Right lung (tissue), 10 donors: ENCODE measurements at places on chromosomes 13 and 19. TPM values are rescaled to one million over a fixed set of nuclear protein-coding genes. Genes with fewer than 3 reads are reported as not detected.

- no peak for DNase-seq
Measured at GRCh38 chr13:110124201-110124940, 182.6 kb downstream of the COL4A1 start.

DNA sequence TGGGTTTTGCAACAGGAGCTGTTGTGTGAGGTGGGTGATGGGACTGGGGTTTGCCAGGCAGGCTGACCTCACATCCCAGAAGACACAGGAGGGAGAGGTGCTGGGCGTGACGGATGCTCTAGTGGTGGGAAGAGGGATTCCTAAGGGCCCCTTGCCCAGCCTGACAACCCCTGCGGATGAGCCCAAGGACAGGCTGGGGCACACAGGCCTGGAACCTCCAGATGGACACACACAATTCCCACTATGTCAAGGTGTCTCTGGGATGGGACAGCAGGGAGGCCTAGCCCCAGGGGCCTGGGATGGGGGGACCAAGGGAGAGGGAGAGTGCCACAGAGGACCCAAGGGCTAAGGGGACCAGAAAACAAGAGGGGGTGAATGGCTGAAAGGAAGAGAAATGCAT, 191.5 kb downstream of the ZNF536 start:
- DNase-seq: no peak

GRCh38 chr13:39641645-39642044, 13.8 kb upstream of the COG6 start:
- no peak for DNase-seq

DNA sequence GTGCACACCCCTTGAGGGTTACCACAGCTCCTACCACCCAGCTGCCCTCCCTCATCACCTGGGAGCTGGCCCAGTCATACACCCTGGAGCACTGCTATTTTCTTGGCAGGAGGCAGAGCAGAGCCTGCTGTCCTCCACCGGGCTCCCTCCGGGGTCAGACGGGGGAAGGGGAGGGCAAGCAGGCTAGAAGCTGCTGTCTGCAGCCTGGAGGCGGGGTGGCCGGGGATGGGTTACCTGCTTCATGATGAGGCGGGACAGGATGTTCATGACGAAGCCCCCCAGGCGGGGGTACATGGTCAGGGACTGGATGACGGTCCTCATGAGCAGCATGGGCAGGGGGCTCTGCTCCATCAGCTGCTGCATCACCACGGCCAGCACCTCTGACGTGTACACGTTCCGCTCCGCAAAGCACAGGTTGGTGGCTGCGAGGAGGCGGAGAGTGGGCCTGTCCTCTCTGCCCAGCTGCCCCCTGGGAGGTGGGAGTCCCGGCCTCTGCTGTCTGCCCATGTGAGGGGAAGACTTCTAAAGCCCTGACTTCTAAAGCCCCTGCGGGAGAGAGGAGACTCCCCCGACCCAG, 2.7 kb upstream of the RSPH6A start:
- no peak for DNase-seq

Gene ODAD3
- polyA plus RNA-seq: 2.4 TPM

DNA sequence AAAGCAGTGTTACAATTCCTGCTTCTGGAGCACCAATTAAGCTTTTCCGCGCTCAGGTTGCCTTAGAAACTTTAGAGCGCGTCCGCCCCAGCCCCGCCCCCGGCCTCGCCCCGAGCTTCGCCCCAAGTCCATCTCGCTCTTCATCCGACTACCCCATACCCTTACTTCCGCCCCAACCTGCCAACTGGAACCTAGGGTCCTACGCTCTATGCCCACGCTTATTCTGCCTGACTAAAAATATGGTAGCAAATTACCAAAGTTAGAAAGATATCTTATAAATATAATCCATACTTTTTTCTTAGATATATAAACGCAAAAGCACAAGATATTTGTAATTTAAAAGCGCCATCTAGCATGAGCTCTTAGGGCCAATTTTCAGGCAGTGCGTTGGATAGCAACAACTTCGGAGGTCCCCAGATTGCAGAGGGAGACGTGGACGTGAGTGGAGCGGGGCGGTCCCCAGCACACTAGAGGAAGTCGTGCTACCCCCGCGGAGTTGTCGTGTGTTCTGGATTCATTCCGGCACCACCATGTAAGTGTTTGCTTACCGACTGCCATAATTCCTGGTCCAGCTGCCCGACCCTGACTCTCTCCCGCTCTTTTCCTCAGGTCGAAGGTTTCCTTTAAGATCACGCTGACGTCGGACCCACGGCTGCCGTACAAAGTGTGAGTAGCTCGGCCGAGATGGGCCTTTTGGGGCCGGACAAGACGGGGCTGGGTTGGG, at the start of gene UFM1:
Gene UFM1, plus strand, starts transcription at position 462 of the 724 bp plus-strand sequence. Its CDS starts 69 bp downstream, at position 531.
- DNase-seq: peak; percentile 95

GRCh38 chr19:40381321-40381720, 8.7 kb downstream of the HIPK4 start:
- DNase-seq: no peak

DNA sequence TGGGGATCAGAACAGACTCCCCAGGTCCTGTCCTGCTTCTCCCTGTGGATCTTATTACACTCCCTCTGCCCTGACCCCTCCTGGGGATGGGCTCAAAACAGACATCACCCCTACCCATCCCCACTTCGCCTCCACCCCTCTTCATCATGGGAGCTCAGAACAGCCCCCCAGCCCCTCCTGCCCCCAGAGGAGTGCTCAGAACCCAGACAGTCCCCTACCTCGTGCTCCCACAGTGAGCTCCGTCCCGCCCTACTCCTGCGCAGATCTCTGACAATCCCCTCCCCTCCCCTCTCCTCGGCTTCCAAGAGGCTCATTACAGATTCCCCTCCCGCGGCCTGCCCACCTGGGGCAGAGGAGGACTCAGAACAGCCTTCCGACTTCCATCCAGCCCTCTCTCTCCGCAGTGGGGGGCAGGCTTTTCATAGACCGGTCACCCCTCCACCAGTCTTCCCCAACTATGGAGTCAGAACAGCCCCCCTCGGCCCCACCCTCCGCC, 6.1 kb downstream of the NXNL1 start:
- no peak for DNase-seq

GRCh38 chr13:24541127-24541475, 28.5 kb upstream of the PARP4 start:
- DNase-seq: no peak

DNA sequence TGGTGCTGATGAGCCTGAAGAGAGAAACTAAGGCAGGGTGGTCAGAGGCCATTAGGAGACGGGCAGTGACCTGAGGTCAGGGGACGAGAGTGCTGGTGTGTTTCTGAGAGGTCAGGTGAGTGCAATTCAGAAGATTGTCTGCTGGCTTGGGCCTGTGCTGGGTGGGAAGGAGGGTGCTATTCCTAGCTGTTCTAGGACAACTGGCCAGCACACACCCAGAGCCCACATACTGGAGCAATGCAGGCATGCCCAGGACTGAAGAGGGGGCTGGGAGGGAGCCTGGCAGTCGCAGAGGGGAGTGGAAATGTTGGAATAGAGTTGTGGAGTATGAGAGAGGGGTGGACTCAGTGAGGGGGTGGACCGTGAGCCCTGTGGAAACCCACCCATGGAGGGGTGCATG, 16.5 kb downstream of the ARHGEF7 start:
- no peak for DNase-seq

DNA sequence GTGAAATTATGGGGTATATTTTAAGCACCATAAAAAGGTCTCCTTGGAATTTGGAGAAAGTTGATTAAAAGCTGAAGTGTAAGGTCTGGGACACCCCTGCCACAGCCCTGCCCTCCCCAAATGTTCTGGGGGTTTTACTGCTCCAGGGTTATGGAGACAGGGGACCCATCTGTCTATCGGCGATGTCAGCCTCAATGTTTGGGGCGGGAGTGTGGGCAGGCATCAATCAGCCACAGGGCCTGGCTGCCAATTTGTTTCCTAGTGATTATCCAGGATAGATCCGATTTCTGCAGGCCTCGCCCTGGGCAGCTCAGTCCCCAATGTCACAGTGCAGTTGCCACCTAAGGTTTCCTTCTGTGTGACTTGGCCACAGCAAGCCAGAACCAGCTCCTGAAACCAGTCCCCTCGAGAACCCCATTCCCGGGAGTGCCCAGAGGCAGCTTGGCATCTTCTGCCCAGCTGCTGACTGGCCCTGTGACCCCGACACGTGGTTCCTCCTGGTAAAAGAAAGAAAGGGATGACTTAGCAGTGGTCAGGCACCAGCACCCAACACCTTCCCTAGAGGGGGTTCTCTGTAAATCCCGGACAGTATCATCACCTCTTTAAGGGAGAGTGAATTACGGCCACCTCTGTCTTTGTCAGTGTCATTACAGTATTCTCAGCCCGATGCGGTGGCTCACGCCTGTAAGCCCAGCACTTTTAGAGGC, 41.6 kb downstream of the MYO9B start:
- no peak for DNase-seq

DNA sequence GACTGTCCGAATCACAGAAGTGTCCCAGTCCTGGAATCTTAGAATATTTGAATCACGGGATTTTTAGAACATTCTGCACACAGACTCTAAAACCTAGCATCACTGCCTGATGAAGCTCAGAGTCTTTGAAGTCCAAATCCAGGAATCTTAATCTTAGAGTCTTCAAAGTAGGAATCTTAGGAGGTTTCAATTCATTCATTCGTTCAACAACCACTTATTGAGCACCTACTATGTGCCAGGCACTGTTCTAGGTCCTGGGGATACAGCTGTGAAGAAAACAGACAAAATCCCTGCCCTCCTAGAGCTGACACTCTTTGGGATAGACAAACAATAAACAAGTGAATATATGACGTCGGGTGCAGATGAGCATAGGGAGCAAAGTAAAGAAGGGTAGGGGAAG, 1.7 kb downstream of the RTN2 start:
- DNase-seq: no peak

Gene RNF225
- not detected for polyA plus RNA-seq
